ENCODE measurements at places on chromosomes 11 and 22. TPM values are rescaled to one million over a fixed set of nuclear protein-coding genes. Genes with fewer than 3 reads are reported as not detected.

DNA sequence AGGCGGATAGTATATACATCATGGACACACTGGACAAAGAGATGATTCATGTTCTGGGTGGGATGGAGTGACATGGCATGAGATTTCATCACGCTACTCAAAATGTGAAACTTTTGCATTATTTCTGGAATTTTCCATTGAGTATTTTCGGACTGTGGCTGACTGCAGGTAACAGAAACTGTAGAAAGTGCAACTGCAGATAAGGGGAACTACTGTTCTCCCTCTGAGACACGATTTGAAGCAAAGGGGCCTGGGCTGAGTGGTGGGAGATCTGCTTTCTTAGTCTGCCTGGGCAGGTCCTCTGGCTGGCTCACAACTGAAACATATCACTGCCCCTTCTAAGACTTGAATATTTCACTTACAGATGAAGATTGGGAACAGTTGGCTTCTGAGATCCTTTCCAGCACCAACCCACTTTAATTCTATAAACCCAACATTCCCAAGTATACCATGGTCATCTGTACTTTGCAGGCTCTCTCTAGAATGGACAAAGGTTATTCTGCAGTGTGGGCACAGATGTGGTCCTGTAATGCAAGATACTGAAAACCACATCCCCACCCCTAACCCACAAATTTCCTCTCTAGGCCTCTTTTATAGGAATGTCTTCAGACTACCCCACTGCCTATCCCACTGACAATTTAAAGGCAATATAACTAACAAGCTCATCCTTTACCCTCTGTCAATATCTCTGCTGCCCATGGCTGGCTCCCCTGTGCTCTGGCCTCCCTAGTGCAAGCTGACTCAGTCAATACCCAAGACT is 121.1 kb downstream of the KCNC1 start:
- DNase-seq, result no peak

DNA sequence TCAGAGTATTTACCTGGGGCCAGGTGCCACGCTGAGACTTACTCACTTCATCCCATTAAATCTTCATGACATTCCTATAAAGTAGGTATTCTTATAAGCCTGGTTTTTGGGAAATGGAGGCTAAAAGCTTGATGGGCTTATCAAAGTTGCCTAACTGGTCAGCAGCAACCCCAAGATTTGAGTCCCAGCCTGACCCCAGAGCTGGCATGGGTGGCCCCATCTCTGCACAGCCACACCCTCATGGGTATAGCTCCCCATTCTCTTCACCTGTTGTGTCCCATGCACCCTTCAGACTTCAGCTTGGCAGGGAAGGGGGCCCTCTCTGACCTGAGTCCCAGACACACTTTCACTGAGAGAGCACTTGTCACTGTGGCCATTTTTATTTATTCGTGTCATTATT is 37.4 kb upstream of the TP53I11 start:
- no peak for DNase-seq

- peak; percentile 84 for DNase-seq
These were observed 9.7 kb downstream of the FXYD2 start for GRCh38 chr11:117814766-117815261.

DNA sequence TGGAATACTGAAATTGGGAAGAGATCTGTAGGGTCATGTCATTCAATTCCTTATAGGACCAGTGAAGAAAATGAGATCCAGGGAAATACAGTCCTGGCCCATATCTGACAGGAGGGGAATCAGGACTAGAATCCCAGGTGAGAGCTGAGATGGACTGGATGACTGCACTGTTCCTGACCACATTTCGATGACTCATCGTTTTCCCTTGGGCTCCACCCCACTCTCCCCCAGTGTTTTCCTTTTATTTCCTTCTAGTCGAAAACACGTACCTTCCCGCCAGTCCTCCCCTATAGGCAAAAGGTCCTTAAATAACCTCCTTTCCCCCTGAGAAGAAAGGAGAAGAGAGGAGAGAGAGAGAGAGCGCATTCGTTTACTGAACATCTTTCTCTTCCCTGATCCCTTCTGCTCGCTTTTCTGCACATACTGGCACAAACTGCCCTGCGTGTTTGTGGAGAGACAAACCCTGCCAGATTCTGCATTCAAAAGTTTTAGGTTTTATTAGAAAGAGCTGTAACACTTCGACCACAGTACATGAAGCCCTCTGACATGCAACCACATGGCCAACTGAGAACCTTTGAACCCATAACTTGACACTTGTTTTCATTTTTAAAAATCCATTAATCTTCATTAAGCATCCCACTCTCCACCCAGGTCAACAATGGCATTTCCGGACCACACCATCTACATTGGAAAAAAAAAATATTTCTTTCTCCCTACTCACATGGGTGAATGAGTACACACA is 565.7 kb downstream of the METTL15 start:
- DNase-seq, result no peak

DNA sequence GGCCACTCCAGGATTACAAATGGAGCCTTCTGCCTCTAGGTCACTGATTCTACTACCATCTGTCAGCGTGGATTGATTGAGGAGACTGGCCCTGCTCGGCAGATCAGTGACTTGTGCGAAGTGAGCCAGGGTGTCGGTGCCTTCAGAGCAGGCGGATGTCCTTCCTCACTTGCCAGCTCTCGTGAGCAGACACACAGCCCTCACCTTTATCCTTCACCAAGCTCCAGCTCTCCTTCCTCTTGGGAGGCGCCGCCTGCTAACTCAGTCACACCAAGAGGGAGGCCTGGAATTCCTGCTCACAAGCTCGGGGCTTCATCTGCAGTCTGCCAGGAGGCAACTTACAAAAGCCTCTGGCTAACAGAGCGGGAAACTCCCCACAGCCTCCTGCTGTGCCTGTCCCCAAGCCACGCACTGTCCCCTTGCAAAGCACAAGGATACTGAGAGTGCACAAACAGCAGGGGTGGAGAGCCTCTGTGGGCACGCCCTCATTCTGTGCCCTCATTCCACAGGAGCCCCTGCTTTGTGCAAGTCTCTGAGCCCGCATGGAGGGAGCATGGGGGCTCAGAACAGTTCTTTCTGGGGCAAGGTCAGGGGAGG is 3.5 kb upstream of the TCF20 start:
- no peak for DNase-seq

GRCh38 chr11:84854498-84854880 is 772.7 kb downstream of the DLG2 start:
- no peak for DNase-seq

DNA sequence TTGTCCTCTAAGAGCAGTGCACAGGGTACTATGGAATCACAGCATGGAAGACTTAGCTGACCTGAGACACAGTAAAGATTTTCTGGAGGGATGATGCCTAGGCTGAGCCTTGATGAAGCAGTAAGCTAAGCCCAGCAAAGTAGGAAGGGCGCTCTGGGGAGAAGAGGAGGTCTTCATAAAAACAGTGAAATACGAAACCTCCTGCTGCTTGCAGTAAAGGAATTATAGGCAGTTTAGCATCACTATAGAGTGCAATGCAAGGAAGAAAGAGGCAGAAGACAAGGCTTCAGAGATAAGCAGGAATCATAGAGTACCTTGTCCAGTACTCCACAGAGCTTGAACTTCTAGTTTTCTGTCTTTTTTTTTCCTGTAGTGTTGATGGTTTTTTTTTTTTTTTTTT is 555.7 kb upstream of the CADM1 start:
- DNase-seq, result no peak

DNA sequence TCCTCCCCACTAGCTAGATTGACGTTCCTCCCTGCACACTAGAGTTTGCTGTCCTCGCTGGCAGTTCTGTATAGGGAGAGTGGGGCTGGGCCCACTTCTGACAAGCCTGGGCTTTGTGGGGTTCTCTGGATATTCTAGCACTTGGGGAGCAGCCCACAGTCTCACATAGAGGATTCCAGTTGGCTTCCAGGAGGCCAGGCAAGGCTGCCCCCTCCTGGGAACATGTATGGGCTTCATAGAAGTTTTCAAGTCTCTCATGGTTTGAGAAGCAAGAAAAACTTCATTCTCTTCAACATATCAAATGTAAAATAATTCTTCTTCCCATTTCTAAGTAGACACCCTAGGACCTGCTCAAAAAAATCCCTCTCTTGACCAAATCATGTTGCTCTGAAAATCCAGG is 87.5 kb downstream of the NAV2 start:
- DNase-seq, result no peak

- DNase-seq, result peak; percentile 64
These were observed 483 bp upstream of the ABTB2 start for GRCh38 chr11:34358258-34358727.

DNA sequence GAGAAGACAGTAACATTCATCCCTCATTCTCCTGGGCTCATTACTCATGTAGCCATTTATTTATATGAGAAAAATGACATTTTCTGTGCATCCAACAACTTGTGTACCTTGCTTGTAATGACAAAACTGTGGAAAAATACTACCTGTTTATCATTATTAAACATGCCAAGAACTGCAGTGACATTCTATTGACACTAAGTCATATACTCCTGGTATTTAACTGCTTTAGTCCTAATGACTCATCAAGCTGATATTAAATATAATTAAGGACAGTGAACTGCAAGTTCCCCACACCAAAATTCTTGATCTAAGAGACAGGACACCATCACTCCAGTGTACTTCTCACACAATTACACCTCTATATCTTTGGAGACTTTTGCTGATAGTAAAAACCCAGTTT is 1328.7 kb upstream of the RAG2 start:
- DNase-seq, result no peak

- no peak for DNase-seq
These were observed 15.4 kb upstream of the CAT start for GRCh38 chr11:34423300-34423699.

DNA sequence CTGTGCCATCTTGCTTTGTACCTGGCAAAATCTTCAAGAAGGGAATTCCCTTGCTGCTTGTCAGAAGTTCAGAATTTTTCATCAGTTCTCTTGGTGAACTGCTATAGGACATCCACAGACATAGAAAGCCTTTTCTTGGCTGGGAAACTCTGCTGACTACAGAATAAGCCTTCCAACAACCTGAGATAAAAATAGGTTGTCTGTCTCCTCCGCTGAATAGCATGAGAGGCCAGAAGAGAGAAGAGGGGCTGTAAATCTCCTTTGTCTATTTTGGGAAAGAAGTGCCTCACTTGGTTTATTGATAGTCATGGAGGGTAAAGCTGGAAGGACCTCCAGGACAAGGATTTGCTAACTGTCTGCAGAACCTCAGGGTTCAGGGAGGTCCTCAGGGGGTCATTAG is 48.2 kb downstream of the C11orf91 start:
- no peak for DNase-seq

DNA sequence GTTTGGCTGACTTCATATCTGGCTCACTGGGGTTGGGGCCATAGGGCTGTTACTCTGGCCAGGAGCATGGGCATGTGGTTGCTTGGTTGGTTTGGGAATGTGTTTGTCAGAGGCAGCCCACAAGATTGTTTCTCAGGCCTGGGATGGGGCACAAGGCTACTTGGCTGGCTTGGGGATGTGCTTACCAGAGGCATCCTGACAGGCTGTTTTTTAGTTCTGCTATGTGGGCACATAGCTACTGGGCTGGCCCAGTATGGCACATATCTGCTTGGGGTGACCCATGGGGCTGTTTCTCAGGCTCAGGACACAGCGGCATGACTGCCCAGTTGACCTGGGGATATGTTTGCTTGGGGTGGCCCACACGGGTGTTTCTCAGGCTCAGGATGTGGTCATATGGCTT is 94.6 kb upstream of the PGR start:
- DNase-seq, result no peak

DNA sequence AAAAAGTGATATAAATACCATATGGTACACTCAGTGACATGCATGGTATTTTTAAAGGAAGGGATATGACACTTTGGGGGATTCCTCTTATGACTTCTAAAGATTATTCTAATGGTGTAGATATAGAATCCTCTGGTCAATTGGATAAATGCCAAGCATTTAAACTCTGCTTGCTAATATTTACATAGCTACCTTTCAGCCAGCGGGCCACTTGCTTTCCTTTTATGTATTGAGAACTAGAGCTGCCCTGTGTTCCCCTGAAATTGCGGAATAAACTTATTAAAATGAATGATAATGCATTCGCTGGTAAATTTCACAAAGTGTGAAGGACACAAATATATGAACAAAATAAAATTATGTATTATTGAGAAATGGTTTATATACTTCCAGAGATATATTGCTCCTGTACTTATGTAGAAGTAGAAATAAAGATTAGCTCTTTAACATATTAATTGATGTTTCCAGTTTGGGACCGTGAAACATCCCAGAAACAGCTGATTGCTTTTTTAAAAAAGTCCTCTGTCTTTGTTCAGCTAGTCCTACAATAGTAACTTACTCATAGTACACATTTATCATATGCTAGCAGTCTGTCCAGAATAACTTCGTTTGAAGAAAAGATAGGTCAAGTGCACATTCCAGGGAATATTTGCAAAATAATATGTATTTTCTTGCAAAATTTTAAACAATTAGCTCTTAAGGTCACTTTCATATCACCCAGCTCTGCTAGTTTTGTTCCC is 40.1 kb upstream of the CARD18 start:
- no peak for DNase-seq

DNA sequence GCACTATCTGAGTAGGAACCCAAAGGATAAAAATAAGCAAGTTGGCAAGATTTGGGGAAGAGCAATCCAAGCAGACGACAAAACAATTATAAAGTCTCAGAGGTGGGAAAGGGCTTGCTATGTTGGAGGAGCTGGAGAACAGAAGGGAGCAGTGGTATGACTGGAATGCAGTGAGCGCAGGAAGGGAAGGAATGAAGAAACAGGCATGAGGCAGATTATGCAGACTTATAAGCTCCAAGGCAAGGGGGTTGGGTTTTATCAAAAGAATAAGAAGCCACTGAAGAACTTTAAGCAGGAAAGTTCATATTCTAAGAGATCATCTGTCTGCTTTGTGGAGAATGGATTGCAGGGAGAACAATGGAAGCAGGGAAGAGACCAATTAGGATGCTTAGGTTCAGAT is 31.7 kb downstream of the PGM2L1 start:
- DNase-seq, result no peak

- peak; percentile 25 for DNase-seq
These were observed 1.6 kb downstream of the TRIM29 start for GRCh38 chr11:120136356-120136755.

DNA sequence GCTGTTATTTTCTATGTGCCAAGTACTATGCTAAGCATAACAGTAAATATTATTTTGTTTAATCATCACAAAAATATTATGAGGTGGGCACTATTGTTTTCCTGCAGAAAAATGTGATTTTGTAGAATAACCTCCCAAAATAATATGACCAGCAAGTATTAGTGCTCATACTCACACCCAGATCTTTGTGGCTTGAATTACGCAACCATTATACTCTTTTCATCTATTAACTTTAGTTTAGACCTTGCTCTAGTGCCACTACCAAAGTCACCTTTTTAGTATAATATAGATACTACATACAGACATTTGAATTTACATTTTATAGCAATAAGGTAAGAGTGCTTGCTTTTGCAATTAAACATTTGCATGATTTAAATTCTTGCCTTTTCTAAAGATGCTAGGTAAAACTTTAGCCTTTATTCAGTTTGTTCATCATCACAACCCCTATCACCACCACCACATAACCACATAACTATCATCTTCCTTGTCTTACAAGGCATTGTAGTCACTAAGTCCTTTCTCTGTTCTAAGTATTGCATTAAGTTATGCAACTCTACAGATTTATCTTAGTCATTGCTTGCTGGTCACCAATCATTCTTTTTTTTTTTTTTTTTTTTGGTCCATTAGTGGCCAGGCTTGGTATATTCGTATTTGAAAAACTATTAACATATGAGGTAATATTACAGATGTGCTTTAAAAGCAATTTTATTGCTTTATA is 68.4 kb downstream of the GAS2 start:
- no peak for DNase-seq

The ART5 gene
- total RNA-seq, result 0.51 TPM

The UCP3 gene
- total RNA-seq, result 0.91 TPM

The KLHDC7B gene
- total RNA-seq, result 2.1 TPM

The SNX32 gene
- 0.12 TPM for total RNA-seq

The ARSA gene
- total RNA-seq, result 26.7 TPM

The OR6M1 gene
- not detected for total RNA-seq

The FJX1 gene
- total RNA-seq, result 2.2 TPM

The PAFAH1B2 gene
- total RNA-seq, result 21.8 TPM
